Stimulated activated CD8-positive, alpha-beta memory T cell treated with anti-CD3 and anti-CD28 coated beads, Interleukin-7, amount 100 ng/mL, for 1 hour (primary cell): ENCODE measurements at places on chromosomes 13 and 19.
A peak's percentile ranks its signal among the peaks of the same experiment; 100 is the strongest.

DNA sequence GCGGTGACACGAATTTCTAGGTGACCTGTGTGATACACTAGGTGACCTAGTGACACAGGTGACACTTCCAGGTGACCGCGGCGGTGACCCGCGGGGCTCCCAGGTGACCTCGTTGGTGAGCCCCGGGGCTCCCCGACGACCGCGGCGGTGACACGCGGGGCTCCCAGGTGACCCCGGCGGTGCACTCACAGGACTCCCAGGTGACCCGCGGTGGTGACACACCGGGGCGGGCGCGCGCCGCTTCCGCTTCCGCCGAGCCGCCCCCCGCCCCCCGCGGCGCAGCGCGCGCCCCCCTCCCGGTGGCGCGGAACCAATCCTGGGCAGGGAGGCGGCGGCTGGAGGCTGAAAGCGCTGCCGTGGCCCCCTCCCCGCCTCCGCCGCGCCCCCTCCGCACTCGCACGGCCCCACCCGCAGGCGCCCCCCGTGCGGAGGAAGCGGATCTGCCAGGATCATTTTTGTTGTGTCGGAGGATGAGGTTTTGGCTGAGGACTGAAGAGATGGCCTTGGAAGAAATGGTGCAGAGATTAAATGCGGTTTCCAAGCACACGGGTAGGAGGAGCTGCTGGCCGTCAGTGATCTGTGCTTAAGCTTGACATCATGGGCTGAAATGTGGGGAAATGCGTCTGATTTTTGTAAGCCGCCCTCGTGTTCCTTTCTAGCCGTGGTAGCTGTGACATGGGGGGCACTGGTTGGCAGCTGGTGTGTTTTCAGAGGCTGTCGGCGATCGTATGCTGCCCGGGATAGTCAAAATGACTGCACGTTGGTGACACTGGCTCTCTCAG lies at the start of gene MCF2L:
Gene MCF2L (plus strand): TSS at position 305 of the 782 bp plus-strand sequence. CDS start 166 bp downstream, at position 471.
- DNase-seq = peak; percentile 23

- DNase-seq = no peak
Measured at GRCh38 chr19:31296741-31297390, 52.4 kb downstream of the TSHZ3 start.

DNA sequence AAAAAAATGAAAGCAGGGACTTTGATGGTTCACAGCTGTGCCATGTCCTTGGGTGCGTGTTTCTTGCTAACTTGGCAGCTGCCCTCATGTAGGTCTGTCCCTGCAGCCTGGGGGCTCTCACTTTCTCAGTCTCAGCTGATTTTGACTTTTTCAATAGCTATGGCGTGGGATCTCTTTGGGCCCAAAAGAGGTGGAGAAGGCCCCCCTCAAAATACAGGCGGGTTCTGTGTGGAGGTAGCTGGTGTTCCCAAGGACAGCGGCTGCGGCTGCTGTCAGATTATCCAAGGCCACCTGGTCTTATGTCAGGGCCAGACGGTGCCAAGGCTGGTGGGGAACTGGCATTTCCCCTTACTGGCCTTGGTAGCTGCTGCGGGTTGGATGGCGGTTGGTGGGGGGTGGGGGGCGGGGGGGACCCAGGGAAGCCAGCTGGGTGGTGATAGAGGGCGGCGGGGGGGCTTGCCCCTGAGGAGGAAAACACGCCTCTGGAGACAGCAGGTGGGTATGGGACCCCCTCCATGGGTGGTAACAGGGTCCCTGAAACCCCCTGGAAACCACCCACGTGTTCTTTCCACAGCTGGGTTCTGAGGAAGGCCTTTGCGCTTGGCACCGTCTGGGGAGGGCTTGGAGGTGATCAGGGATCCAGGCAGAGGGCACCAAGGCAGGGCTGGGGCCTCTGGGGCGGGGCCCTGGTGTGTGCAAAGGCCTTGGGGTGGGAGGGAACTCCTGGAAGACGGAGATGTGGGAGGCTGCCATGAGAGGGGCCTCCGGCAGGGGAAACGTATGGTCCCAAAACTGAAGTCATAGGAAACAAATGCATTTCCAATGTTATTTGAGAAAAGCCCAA lies 4.1 kb downstream of the TIMM13 start:
- no peak for DNase-seq

DNA sequence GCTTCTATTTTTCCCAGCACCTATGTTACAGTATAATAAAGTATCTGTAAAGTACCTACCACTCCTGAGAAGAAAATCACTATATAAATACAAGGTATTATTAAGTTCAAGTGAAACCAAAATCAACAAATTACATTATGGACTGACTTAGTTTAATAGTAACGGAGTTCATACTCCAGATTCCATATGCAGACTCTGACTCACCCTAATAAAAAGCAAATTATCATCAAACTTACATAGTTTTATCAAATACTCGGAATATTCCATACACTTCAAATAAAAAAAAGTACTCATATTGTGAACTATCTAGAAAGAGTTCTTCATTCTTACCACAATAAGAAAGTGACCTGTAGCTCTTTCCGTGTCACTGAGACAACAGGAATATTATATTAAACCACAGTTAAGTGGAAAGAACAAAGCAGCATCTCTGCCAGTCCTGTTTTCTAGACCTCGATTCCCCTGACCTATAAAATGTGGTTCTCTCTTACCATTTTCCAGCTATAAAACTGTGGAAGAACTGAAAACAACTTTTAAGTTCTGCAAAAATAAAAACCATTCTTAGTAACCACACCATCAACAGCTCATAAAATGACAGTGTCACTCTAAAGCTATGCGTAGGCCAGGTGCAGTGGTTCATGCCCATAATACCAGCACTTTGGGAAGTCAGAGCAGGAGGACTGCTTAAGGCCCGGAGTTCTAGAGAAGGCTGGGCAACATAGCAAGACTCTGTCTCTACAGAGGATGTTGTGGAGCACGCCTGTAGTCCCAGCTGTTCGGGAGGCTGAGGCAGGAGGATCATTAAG lies 42.6 kb downstream of the USP12 start:
- DNase-seq = no peak

DNA sequence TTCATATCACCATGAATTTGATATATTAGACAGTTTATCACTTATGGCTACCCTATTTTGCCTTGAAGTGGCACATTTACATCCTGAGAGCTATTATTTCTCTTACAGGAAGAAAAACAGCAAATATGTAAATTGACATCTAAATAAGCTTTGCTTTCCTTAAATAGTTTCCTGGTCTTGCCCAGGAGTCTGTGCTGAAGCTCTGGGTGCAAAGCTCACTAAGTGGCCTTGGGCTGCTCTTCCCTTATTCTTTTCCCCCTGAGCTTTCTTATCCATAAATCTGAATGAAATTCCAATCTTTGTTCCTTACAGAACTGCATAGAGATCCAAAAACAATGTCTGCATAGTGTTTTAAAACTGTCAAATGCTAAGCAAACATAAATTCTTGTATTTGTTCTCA lies 56.3 kb downstream of the TNFSF13B start:
- no peak for DNase-seq

DNA sequence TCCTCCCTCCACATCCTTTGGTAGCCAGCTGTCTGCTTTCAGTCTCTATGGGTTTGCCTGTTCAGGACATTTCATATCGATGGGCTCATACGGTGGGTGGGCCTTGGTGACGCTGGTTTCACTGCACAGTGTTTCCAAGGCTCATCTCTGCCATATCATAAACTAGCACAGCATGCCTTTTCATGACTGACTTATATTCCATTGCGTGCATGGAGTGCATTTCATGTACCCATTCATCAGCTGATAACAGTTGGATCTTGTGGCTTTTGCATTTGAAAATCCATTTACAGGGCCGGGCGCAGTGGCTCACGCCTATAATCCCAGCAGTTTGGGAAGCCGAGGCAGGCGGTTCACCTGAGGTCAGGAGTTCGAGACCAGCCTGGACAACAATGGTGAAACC lies 69.9 kb downstream of the TDRD12 start:
- no peak for DNase-seq

DNA sequence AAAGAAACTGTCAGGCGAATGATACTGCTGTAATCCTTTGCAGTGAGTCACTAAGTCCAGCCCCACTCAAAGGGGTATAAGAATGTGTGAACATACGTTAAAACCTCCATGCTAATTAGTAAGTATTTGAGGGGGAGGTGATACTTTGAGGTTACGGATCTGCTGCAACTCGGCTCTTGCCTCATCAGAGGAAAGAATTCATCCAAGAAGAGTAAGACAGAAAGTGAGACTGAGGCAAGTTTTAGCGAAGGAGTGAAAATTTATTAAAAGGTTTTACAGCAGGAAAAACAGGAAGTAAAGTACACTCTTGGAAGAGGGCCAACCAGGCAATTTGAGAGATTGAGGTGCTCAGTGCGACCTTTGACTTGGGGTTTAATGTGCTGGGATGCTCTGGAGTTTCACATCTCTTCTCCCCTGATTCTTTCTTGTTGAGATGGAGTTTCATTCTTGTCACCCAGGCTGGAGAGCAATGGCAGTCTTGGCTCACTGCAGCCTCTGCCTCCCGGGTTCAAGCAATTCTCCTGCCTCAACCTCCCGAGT lies 9.8 kb downstream of the CLEC4M start:
- DNase-seq = no peak

DNA sequence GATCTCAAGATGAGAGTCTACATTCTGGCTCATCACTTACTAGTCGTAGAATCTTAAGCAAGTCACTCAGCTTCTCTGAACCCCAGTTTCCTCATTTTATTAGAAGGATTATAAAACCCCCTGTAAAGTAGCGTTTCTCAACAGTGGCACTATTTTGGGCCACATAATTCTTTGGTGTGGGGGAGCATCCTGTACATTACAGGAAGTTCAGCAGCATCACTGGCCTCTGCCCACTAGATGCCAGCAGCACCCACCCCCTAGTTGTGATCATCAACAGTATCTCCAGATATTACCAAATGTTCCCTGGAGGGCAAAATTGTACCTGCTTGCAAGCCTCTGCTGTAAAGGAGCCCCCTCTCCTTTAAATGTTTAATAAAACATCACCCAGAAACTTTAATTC lies 22.6 kb downstream of the STARD13 start:
- DNase-seq = no peak

DNA sequence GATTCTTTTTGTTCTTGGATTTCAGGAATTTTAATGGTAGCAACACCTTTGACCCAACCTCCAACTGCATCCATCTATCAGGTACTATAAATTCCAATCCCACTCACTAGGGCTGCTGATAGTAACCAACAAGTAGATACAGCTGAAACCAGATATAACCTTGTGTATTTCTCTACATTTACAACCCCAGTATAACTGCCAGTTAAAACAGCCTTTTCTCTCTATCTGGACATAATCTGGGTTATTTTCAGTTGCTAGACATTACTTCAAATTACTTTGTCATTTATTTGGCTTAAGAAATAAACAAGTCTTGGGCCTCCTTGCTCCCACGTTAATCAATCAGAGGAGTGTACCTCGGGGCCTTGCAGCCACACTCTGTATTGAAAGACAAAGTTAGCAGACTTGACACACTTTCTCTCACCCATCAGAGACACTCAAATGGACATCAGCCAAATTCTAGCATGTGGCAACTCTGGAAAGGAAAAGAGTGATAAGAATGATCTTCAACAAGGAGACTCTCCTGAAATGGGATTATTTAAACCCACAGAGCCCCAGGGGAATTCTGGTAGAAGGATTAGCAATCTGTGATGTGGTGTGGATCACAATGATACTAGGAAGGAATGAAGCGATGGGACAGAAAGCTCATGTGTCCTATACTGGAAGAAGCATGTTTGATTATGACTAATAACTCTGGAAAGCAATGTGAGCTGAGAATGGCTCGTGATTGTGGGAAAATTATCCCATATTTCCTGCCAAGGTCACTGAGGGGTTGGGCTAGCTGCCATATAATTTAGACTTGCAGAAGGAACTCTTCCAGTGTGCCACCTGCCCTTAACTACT lies 157.5 kb downstream of the FLT1 start:
- DNase-seq = no peak

- no peak for DNase-seq
Measured at GRCh38 chr19:32866564-32867265, 2.9 kb downstream of the SLC7A9 start.

DNA sequence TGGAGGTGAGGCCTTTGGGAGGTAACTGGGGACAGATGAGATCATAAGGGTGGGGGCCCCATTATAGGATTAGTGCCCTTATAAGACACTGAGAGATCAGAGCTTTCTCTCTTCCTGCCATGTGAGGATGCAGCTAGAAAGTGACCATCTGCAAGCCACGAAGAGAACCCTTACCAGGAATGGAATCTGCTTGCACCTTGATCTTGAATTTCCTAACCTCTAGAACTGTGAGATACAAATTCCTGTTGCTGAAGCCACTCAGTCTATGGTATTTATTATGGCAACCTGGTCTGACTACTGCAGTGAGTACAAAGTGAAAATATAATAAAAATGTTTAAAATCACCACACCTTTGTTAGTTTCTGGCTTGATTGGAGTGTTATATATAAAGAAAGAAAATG lies 388.0 kb downstream of the LMO7 start:
- no peak for DNase-seq

DNA sequence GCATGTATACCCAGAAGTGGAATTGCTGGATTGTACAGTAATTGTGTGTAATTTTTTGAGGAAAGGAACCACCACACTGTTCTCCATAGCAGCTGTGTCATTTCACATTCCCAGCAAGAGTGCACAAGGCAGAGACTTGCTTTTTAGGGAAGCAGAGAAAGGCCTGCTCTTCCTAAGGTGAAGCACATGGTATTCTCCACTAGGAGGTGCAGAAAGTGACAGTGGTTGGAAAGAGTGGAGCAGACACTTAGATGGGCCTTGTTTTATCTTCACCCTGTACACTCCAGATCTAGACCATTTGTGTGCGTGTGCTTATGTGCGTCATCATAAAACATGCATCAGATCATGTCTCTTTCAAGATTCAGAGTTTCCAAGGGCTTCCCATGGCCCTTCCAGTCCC lies 35.0 kb downstream of the FAM124A start:
- no peak for DNase-seq

GRCh38 chr13:30720172-30720869 lies 15.0 kb upstream of the ALOX5AP start:
- no peak for DNase-seq

DNA sequence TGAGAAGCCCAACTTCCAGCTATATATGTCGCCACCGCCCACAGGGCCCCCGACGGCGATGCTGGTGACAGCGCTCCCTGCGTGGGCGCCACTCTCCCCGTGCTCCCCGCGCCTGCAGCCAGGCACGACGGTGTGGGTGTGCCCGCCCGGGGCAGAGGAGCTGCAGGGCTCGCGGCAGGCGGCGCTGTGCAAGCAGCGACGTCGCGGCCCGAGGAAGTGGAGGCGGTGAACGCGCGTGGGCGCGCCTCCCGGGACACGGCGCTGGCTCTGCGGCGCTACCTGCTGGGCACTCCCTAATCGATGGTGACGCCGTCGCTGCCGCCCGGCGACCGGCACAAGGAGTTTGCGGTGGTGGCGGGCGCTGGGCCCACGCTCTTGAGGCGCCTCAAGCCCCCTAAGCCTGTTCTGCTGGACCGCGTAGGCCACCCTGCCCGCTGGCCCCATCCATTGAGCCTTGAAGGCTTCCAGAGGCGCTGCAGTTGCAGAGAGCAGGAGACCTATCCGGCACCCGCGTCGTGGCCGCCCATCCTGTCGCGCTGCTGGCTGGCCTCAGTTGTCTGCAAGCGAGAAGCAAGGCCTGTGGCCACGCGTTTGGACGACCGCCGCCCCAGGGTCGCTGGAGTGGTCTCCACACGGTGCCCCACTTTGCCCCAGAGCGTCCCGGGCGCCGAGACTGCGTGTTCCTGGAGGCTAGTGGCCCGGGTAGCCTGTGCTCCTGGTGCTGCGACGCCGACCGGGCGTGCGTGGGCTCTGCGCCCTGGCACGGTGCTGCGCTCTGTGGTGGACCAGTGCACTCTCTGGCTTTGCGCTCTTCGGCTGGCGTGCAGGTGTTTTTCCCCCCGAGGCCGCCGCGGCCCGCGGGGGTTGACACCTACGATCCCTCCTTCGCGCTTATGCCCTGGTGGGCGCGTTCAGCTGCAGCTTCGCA lies 23.1 kb downstream of the LRFN3 start:
- DNase-seq = peak; percentile 57
